ENCODE measurements at places on chromosomes 3 and 15.

DNA sequence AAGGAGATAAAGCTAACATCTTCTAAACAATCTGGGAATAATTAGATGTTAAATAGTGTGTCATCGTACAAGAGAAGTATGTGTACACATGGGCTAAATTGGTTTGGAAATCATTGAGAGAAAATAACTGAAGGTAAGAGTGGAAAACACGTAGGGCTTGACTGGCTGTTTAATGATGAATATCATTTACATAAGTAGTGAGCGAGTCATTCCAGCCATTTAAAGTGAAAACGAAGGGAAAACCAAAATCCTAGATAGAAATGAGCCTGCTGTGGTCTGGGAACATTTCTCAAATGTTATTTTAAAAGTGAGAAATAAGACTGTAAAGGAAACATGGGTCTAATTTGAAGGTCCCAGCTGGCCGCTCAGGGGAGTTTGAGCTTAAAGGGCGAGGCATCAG lies 41.9 kb upstream of the KCNMB2 start:
- no peak for DNase-seq

- no peak for DNase-seq
Measured at GRCh38 chr15:22904736-22905135, 66.3 kb downstream of the NIPA2 start.

GRCh38 chr3:124976383-124976782 lies 41.8 kb upstream of the MUC13 start:
- no peak for DNase-seq

DNA sequence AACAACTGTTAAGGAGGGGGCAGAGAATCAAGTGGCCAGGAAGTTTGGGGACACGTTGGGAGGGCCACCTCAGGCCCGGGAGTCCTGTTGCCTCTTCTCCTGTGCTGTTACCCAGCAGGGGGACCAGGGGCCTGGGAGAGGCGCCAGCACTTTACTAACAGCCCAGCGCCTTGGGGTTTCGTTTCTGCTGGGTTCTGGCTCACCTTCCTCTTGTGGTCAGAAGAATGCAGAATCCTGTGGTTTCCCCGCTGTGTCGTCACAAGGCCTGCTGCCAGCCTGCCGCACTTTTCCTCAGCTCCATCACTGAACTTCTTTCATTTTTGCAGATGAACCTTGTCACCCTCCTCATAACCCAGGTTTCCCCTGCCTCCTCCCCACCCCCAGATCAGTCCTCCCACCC lies 67.7 kb downstream of the SLC30A4 start:
- DNase-seq: peak; percentile 84

- no peak for DNase-seq
Measured at GRCh38 chr15:56732886-56733135, 498 bp downstream of the ZNF280D start.

- DNase-seq: no peak
Measured at GRCh38 chr3:99330281-99330680, 308.1 kb upstream of the COL8A1 start.

DNA sequence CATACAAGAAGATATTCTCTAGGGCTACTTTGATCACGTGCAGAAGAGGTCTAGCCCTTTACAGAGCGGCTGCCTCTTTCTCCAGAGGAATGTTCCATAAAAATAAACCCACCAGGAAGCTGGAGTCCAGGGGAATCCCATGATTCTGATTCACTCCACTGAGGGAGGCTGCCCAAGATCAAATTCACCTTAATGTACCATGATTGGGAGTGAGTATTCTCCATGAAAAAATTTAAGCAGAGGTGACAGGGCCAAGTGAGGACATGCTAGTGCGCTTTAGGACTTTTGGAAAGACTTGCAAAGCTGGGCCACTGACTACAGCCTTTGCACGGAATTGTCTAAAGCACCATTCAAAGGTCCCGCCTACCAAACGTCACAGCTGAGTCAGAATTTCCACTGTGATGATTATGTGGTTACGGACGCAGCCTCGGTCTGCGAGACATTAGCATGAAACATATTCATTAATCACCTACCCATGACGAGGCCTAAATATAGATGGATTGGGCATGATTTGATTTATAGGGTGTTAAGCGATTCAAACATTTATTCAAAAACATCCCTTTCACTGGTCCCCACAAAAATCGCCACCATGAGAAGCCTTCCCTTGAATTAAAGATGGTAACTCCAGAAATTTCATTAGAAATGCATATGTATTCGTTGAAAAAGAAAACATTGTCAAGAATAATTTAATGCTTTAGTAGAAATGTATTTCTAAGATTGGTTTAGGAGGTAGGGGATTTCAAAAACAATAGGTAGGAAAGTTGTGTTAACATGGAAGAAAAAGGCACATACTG lies 152.6 kb downstream of the GREM1 start:
- DNase-seq: peak; percentile 4

GRCh38 chr3:169383770-169384169 lies 279.7 kb downstream of the MECOM start:
- DNase-seq: no peak

DNA sequence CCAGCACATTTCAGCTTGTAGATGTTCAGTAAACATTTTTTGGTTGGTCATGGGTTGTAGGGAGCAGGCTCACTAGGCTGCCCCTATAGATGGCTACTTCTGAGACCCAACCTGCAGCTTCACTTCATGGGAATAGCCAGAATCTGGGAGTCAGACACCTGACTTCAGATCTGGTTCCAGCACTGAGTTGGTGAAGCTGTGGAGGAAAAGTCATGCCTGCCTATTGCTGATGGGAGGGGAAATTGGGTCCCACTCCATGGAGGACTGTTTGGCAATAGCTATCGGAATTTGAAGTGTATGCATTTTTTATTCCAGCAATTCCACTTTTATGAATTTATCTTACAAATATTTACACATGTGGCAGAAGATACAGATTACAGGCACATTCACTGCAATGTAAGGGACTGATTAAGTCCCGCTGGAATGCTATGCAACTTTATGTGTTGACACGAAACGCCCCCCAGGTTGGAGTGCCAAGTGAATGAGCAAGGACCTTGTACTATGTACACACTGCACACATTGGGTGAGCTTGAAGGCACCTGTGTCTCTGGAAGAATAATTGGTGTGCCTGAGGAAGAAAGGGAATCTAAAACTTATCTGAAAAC lies 7.8 kb upstream of the CCR1 start:
- no peak for DNase-seq

DNA sequence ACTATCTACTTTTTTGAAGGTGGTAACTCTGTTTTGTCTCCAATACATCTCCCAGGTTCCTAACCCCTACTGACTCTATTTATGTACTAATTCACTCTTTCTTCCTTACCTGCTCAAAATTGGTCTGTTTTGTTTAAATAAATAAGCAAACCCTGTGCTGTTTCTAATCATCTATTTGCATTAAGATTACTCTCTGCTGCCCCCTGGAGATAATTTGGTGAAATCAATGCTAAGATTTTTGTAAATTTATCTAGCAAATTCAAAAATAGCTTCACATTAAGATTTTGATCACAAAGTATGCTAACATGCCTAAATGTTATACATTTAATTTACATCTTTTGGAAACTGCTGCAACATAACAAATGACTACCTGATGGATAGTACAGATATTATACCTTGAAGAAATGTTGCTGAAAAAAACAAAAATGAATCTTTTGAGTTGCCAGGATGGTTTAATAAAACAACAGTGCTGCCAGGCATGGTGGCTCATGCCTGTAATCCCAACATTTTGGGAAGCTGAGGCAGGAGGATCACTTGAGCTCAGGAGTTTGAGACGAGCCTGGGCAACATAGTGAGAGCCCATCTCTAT lies 4.4 kb upstream of the CD200R1 start:
- no peak for DNase-seq

DNA sequence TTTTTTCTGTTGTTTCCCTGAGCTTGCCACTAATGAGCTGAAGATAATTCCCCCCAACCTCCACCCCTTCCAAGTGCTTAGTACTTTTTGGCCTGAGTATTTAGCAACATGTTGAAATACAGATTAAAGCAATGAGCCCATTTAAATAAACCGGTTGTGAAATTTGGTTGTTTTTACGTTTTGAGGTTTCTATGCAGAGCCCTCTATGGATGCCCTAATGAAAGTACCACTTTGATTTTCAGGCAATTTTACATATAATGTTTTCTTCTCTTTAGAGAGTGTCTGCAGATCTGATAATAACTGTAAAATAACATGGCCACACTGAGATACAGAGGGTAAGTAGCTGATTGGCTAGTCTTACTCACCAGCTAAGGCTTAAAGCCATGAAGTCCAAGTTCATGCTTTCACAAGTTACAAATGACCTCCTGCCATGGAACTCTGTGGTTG lies 139.4 kb upstream of the SLC7A14 start:
- no peak for DNase-seq

- no peak for DNase-seq
Measured at GRCh38 chr3:53238051-53238850, 17.6 kb downstream of the TKT start.

GRCh38 chr3:54087581-54088410 lies 34.6 kb upstream of the CACNA2D3 start:
- no peak for DNase-seq

DNA sequence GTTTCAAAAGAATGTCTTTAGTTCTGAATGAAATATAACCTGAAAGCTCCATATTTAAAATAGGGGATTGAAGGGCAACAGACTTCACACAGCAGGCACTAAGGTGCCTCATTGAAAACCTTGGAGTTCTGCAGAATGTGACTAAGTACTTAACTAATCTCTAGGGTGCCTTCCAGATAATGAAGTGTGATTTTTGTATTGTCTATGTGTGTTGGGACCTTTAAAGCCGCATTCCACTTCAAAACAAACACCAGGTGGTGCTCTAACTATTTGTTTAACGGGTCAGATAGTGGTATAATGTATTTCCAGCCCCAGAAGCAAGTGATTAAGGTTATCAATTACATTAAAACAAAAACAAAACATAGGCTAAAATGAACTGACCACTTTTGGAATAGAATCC lies 28.0 kb downstream of the TFG start:
- no peak for DNase-seq

GRCh38 chr3:124412644-124413043 lies 317.6 kb upstream of the UMPS start:
- no peak for DNase-seq

- no peak for DNase-seq
Measured at GRCh38 chr15:57618325-57618724, 26.6 kb downstream of the MYZAP start.

DNA sequence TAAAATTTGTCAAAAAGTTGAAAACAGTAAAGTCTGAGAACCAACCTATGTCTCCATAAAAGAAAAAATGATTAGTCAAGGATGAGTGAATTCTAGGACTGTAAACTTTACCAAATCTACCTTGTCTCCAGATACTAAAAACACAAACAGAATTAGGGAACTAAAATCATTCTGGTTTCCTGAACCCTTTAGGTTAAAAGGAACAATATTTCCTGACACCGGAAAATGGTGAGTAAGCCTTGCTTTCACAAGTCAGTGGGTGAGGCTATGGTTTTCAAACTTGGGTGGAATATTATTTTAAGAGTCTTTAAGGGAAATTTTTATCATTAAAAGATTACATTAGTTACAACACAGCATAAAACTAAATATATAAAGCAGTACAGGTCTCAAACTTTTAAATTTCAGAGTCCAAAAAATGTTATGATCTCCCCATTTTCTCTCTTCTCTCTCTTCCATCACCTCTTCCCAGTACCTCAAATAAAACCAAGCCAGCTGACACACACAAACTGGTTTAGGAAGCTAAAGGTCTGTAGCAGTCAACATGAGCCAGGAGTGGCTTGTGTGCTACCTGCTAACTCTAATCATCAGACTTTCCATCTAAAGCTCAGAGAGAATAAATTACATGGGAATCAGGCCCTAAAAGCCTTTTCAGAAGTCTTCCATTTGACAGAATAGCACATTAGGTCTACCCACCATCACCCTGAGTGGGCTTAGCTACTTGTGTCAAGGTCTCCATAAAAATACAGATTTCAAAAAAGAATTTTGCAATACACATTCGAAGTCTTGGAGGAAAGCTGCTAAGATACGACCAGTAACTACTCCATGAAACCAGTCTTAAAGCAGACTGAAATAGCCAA lies 2.2 kb downstream of the SLC12A6 start:
- DNase-seq: peak; percentile 16

- DNase-seq: no peak
Measured at GRCh38 chr3:23549148-23549910, 256.4 kb upstream of the UBE2E1 start.

DNA sequence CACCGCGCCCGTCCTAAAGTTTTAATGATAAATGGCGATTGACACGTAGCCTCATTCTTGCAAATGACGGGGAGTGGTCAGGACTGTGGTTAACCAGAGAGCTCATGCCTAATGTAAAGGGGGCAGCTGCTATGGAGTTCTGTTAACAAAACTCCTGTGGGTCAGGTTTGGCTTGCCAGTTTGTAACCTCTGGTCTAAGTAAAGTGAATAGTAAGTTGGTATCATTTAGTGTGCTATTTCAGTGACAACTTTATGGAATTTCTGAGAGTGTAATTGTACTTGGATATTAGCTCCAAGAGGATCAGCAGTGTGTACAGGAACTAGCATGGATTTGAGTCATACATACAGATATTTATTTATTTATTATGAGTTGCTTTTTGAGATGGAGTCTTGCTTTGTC lies 87.9 kb downstream of the RGMA start:
- DNase-seq: no peak

DNA sequence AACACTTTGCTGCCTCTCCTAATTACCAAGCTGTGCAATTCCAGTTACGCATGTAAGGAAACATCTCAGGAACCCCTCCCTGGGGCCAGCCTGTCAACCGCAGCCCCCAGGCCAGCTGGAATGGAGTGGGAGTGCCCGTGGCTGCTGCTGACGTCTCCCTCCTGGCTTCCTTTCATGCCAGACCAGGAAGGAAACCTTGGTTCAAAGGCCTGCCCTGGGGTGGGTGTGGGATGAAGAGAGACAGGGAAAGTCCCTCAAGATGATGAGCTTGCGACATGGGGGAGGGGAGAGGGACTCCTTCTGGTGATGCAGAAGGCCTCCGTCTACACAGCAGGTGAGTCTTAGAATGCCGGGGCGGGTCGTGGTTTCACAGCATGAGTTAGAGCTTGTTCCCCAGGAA lies 11.4 kb upstream of the CYP11A1 start:
- peak; percentile 89 for DNase-seq

DNA sequence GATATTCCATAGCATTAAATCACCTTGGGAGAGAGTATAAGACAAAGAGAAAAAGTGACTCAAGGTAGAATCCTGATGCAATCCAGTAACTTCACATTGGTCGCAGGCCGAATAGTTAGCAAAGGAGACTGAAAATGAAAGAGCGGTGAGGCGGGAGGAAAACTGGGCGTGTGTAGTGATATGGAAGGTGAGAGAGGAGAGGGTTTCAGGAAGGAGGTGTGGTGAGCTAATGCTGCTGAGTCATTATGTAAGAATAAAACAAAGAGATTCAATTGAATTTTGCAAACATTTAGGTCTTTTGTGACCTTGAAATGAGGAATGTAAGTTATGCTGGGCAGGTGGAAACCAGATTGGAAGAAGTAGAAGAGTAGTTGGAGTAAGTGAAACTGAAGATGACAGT lies 235.3 kb downstream of the C3orf38 start:
- DNase-seq: no peak

- no peak for DNase-seq
Measured at GRCh38 chr3:134427400-134428111, 53.3 kb upstream of the AMOTL2 start.
